RCC 7860 (cell line): ENCODE measurements at places on chromosomes 5 and 9.

DNA sequence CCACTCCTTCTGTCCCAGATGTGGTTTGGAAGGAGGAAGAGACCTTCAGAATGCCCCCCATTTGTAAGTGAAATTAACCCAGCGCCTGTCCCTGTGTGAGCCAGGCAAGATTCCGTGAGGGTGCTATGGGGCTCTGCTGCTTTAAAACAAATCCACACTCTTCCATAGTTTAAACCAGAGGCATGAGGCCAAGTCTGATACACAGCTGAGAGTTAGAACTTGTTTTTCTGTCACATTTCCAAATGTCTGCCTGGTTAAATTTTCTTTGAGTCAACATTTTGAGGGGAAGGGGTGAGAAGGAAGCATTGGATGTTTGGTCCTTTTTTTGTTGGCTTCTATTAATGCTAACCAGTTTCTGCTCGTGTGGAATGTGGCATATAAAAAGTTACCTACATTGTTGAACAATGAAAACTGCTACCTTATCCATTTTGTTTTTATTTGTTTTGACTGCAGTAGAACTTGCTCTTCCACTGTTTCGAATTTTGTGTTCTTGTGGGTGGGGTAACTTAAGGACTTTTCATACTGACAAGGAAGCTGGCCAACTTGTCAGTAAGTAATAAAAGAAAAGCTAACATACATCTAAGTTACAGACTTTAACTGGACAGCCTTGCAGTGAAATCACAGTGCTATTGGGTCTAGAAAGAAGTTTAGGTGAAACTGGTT lies 12.9 kb downstream of the RGMB start:
- no peak for DNase-seq

GRCh38 chr5:151295791-151296477 lies 7.6 kb downstream of the SLC36A3 start:
- DNase-seq = no peak

GRCh38 chr5:94218374-94218773 lies 400.0 kb downstream of the KIAA0825 start:
- DNase-seq = peak; percentile 62

GRCh38 chr5:33975852-33976251 lies 8.6 kb downstream of the SLC45A2 start:
- no peak for DNase-seq

- no peak for DNase-seq
These were observed 215.4 kb upstream of the TLX3 start for GRCh38 chr5:171093598-171093997.

DNA sequence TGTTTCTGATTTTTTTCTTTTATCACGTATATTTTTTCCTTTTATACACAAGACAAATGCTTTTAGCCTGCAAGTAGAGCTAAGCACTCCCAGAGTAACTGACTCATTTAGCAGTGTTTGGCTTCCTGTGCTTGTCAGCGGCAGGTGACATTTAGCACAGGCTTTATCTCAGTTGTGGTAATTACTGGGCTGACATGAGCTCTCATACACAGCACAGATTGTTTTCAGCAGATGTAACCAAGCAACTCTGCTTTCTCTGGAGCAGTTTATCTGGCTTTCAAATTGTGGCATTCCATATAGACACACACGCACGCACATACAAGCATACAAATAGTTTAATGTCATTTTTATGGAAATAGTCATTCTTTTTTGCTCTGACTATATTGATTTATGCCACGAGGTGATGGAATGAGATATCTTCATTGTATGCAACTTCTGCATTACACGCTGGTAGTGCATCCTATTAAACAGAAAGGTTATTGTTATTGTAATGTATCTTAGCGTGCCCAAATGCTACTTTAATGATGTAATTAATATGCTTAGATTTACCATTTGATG lies 379.0 kb upstream of the GRAMD2B start:
- no peak for DNase-seq
